Endothelial cell (in vitro differentiated cells): ENCODE measurements at places on chromosomes 7 and 10.

DNA sequence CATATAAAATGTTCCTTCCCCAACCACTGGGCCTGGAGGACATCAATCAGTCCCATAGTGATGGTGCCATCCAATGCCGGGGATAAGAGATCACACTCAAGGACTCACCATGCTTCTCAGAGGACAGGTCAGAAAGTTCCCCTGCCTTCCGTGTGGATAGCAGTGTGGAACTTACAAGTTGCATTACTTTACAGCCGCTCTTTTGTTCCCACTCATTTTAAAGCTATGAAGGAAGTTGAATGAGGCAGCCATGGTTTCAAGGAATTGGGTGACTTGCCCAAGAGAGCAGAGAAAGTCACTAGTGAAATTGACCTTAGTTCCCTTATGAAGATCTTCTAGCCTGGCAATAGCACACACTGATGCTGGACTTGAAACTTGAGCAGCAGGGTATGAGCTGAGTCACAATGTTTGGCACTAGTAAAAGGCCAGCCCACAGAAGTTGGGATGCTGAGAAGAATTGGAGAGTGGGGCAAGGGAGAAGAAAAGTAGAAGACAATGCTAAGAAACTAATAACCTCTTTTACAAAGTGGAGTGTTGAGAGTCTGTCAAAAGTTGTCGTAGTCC lies 78.7 kb downstream of the CXCL12 start:
- no peaks in the 10 kb centered on the region for H3K4me1 ChIP-seq
- peaks cover 2% of the 10 kb centered on the region for H3K27me3 ChIP-seq
- no peak for DNase-seq
- no peak overlapping the region for H3K4me3 ChIP-seq
- peaks cover 3% of the 10 kb centered on the region for H3K36me3 ChIP-seq
- H3K27ac ChIP-seq = no peak overlapping the region

DNA sequence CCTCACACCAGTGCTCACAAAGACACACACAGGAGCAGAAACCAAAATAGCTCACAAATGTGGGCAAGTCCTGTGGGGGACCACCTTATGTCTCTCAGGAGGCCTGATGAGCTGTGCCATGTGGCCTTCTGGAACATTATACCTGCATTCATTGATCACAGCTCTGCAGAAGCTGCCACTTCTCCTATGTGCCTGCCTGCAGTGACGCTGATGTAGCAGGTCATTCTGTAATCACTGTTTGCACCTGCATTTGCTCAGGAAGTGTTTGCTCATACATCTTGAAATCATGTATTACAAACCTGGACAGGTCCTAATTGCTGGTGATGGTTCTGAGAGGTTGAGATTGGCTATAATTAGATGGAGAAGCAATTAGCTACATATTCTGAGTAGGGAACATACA lies 310.2 kb downstream of the AUTS2 start:
- no peak for DNase-seq
- no peaks in the 10 kb centered on the region for H3K27me3 ChIP-seq
- H3K27ac ChIP-seq = no peak overlapping the region
- peaks cover 18% of the 10 kb centered on the region for H3K4me1 ChIP-seq
- no peak overlapping the region for H3K4me3 ChIP-seq
- H3K36me3 ChIP-seq = peaks cover 16% of the 10 kb centered on the region

GRCh38 chr10:7558036-7558435 lies 108.7 kb downstream of the ITIH5 start:
- H3K27ac ChIP-seq = no peak overlapping the region
- DNase-seq = no peak
- peaks cover 18% of the 10 kb centered on the region for H3K4me1 ChIP-seq
- H3K4me3 ChIP-seq = no peak overlapping the region
- H3K36me3 ChIP-seq = no peaks in the 10 kb centered on the region

- H3K36me3 ChIP-seq = no peaks in the 10 kb centered on the region
- no peak for DNase-seq
- no peaks in the 10 kb centered on the region for H3K27me3 ChIP-seq
Observed at GRCh38 chr7:43937444-43937843, 11.2 kb downstream of the UBE2D4 start.

DNA sequence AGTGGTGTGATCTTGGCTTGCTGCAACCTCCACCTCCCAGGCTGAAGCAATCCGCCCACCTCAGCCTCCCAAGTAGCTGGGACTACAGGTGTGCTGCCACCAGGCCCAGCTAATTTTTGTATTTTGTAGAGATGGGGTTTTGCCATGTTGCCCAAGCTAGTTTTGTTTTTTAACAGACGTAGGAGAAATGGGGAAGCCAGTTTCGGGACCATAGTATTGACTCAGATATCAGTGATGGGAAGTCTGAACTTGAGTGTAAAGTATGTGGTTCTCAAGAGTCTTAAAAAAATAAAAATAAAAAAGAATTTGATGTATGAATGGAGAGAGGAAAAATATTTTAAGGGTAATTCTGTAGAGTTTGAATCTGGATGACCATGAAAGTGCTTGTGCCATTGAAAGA lies 34.2 kb downstream of the SP4 start:
- no peak for DNase-seq
- no peak overlapping the region for H3K4me3 ChIP-seq
- H3K36me3 ChIP-seq = peaks cover 13% of the 10 kb centered on the region
- H3K27ac ChIP-seq = no peak overlapping the region
- no peaks in the 10 kb centered on the region for H3K4me1 ChIP-seq

DNA sequence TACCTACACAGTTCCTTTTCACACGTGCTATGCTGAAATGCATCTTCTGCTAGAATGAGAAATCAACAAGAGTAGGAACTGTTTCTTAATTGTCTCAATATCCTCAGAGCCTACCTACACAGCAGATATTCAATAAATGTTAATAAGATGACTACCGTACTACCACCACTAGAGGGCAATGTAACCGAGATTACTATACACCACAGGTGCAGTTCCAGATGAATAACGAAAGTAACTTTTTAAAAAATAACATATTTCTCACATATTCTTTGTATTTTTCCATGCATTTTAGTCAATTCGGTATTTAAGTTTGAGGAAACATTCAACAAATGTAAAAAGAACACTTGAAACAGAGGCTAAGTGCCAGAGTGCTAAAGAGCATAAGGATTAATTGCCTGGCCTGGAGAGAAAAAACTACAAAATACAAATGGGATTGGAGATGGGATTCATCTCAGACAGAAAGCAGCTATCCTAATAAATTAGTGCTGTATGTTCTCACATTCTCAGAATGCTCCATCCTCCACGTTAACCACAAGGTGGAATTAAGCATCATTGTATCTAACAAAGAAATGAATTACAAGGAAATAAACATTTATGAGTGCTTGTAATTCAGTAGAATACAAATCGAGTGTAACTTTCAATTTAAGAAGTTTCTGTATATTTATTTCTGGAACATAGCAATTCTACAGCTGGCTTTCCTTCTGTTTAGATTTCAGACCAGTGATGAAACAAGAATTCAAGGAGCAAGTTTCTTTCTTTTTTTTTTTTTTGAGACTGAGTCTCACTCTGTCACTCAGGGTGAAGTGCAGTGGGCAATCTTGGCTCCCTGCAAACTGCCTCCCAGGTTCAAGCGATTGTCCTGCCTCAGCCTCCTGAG lies 20.3 kb upstream of the HECTD2 start:
- H3K36me3 ChIP-seq = no peaks in the 10 kb centered on the region
- peaks cover 3% of the 10 kb centered on the region for H3K4me1 ChIP-seq
- no peak overlapping the region for H3K4me3 ChIP-seq

GRCh38 chr7:47218378-47219176 lies 363.3 kb downstream of the TNS3 start:
- DNase-seq = no peak
- H3K4me1 ChIP-seq = no peaks in the 10 kb centered on the region
- no peak overlapping the region for H3K27ac ChIP-seq
- H3K4me3 ChIP-seq = no peak overlapping the region
- H3K36me3 ChIP-seq = no peaks in the 10 kb centered on the region
